ENCODE measurements at places on chromosomes 3 and 15.

GRCh38 chr15:35071106-35071505 is 14.0 kb downstream of the NANOGP8 start:
- DNase-seq: no peak

DNA sequence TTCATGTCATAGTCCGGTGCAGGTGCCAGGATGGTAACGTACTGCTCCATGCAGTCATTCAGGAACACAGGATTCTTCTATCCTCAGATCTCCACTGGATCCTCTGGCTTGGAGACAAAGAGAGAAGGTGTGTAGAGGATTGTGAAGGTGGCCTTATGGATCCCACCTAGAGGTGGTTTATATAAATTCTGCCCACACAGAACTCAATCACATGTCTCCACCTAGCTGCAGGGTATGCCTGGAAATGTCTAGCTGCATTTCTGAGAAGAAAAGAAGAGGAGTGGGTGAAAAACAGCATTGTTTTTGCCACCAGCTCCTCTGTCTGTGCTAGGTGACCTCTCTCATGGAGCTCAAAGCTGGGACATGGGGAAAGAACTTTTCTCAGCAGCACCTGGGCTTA is 478.7 kb downstream of the PDCD6IP start:
- no peak for DNase-seq

DNA sequence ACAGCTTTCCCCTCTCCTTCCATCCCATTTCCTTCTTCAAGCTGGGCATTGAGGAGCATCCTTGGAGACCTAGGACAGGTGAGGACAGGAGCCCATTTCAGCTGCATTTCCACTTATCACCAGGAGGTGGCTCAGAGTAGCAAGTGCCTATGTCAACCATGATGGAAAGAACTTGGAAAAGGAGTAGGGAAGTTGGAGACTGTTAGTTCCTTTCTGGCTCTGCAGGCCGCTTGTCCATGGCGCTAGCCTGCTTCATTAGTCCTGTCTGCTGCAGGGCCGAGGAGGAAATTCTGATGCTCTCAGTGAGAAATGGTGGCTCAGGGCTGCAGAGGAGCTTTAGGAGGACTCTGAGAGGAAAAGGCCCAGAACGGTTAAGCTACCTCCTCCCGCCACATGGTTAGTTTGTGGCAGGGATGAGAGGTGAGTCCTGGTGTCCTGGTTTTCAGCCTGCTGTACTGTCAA is 7.0 kb upstream of the CD276 start:
- DNase-seq: peak; percentile 72

- no peak for DNase-seq
Observed at GRCh38 chr15:58951388-58952007, 18.0 kb upstream of the SLTM start.

GRCh38 chr3:140449413-140450256 is 228.2 kb upstream of the TRIM42 start:
- DNase-seq: no peak

- DNase-seq: no peak
Observed at GRCh38 chr3:23873941-23874340, 42.8 kb downstream of the NKIRAS1 start.

DNA sequence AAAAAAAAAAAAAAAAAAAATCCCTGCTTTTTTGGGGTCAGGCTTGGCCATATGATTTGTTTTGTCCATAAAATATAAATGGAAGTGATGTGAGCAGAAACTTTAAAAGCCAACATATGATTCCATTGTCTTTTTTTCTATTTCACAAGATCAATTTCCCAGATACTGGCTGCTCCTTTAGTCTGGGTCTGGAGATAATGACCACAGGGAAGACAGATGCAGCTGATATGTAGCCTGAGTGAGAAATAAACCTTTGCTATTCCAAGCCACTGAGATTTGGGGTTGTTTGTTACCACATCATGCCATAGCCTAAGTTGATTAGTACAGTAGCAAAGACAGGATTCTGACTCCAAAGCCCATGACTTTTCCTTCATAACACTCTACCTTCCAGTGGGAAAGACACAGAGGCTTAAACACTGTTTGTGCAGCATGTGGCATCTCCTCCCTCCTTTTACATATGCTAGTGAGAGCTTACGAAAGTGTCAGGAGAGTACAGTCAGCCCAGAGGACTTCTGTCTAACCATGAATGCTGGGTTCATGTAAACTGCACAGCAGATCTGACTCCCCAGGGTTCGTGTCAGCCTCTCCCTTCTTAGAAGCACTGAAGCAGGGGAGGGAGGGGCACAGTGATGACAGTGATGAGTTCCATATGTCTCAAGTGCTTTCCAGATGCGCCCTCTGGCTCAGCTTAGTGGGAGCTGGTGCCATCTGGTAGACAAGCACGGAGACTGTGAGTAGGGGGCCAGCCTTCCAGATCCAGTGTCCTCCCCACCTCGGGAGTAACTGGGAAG is 36.7 kb upstream of the SLC7A14 start:
- peak; percentile 43 for DNase-seq

DNA sequence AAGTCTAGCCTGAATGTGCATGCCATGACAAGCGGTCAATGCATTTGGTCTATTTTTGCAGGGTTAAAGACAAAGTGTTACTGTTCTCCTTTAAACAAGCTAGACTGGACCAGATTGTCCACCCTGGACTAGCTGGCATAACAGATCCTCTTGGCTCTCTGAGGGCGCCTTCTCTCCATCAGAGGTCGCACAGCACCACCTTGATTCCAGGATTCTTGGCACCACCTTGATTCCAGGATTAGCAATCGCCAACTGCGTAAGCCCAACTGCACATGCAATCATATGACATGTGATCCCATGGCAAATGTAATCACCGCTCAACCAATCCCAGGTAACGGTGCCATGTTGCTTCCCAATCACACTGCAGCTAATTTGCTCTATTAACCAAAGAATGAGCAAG is 98.6 kb downstream of the OXNAD1 start:
- DNase-seq: no peak

GRCh38 chr3:179174898-179175297 is 26.7 kb downstream of the PIK3CA start:
- no peak for DNase-seq

- DNase-seq: no peak
Observed at GRCh38 chr15:50977162-50977561, 68.7 kb downstream of the AP4E1 start.

DNA sequence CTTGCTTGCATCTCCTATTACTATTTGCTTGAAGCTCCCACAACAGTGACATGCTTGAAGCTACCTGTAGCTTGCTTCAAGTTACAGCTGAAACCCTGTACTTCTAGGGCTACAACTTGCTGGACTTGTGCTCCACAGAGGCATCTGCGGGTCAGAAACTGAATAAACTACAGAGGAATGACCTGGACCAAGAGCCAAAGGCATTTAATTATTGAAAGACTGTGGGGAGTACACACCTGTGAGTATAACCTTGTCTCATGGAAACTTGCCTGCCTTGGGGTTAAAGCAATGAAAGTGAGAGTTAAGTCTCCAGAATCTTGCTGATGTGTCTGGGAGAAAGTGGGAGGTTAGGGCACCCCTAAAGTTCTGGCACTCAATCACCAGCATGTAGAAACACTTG is 69.8 kb downstream of the UMPS start:
- DNase-seq: no peak

DNA sequence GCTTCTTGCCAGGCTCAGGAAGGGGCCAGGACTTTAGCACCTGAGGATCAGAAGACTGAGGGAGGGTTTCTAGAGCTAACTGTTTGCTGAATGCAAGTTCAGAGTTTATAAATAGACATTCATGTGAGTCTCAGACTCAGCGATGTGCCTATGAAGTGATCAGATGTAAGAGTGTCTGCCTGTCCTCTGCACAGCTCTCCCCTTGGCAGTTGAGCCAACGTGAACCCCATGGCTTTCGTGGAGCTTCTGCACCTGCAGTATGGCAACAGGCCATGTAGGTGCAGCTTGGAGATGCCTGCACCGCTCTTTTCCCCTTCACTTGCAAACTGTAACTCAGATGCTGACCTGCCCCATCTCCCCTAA is 141.9 kb downstream of the CHDH start:
- peak; percentile 20 for DNase-seq

DNA sequence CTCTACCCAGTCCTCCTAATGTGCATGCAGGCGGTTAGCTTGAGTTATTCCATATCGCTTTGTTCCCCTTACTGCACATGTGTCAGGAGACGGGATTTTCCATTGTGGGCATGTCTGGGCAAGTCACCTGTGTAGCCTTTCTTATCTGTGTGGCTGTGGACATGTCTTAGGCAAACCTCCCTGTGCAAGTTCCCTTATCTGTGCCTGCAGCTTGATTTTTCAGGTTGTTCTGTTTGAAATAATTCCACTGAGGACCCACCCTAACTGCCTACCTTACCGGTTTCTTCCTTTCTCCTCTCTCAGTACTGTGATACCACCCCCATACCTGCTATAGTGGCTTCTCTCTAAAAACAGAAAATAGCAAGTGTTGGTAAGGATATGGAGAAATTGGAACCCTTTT is 113.6 kb downstream of the NEO1 start:
- no peak for DNase-seq

GRCh38 chr3:42730294-42730693 is 27.7 kb upstream of the HHATL start:
- no peak for DNase-seq

DNA sequence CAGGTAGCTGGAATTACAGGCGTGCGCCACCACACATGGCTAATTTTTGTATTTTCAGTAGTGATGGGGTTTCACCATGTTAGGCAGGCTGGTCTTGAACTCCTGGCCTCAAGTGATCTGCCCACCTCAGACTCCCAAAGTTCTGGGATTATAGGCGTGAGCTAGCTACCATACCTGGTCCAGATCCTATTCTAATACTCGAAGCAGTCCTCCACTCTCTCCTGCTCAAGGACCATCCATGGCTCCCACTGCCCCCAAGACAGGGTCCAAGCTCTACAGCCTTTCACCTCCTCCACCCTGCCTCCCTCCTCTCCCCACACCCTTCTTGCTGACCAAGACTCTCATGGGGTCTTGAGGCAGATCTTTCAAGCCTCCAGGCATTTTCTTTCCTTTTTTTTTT is 12.6 kb upstream of the GRIP2 start:
- no peak for DNase-seq

- no peak for DNase-seq
Observed at GRCh38 chr3:172622156-172622555, 88.7 kb downstream of the NCEH1 start.

GRCh38 chr15:77800305-77800704 is 167.6 kb upstream of the LINGO1 start:
- no peak for DNase-seq

GRCh38 chr3:171286580-171287249 is 173.5 kb downstream of the TNIK start:
- no peak for DNase-seq

GRCh38 chr3:119809249-119810017 is 27.5 kb downstream of the NR1I2 start:
- no peak for DNase-seq

- DNase-seq: no peak
Observed at GRCh38 chr3:133995264-133995663, 34.5 kb downstream of the SLCO2A1 start.

DNA sequence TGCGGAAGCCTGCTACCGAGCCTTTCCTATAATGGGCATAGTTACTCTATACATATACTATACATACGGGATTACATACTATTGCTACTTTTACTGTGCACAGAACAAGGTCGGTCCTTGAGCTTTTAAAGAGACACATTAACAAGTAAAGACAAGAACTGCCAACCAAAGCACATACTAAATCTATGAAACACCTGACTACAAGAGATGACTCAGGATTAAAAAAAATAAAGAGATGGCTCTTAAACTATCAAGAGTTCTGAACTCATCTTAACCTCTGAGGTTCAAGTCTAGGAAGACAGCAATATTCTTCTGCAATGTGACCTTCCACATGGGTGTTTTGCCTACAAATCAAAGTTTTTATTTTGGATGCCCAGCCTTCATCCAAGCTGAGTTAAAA is 106.8 kb downstream of the TNIK start:
- DNase-seq: no peak

DNA sequence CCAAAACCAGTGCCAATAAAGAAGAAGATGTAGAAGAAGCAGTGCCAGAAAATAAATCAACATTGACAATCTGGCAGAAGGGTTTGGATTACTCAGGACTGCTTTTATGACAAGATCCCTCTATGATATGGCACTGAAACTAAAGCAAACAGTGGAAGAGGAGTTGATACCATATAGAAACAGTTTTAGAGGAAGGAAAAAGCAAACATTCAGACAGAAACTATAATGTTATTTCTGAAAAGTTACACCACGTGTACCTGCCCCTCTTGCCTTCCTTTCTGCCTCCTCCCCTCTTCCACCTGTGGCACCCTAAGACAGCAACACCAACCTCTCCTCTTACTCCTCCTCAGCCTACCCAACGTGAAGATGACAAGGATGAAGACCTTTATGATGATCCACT is 63.0 kb downstream of the SFMBT1 start:
- DNase-seq: no peak

DNA sequence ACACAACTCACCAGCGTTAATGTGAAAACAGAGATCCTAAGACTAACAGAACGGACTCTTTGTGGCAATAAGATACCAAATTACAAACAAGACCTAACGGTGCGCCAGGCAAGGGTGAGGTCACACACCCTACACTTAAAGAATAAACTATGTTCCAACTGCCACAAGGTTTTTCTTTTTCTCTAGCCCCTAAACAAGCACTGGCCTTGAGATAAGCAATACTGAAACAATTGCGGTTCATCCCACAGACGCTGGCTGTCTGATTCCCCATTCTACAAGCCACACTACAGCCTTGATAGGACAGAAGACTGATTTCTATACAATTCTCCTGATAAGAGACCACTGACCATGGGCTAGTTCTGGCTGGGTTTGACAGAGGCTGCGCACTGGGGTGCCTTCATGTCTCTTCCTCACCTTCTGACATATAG is 20.5 kb upstream of the LIMD1 start:
- DNase-seq: no peak

DNA sequence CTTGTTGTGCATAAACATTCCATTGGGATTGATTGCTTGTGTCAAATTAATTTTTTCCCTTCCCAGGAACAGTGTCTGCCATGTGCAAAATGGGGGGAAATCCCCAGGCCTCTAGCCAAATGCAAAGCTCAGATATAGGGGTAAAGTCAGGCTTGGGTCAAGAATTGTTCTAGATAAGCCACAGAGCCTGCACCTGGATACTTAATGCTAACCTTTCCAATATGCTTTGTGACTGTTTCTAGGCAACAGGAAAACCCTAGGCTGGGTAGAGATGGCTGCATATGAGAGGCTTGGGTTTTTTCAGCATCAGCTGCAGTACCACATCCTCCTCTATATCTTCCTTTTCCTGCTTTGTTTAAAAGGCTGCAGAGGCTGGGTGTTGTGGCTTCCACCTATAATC is 61.9 kb upstream of the ROPN1 start:
- no peak for DNase-seq

- DNase-seq: no peak
Observed at GRCh38 chr3:107894998-107895397, 195.8 kb downstream of the CD47 start.

DNA sequence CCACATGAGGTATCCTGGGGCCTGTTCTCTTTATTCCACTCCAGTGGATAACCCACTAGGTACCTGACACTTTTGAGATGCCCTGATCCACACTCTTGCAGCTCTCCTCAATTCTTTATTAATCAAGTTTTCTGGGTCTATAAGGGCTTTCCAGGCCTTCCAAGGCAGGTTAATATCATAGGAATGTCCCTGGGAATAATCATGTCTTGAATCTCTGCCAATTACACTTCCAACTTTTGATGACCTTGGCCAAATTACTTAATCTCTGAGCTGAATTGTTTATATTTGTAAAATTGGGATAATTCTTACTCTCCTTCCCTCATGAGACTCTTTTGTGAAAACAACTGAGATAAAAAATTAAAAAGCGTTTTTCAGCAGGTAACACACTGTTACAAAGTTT is 881.7 kb downstream of the MCTP2 start:
- no peak for DNase-seq

- no peak for DNase-seq
Observed at GRCh38 chr3:120452816-120453215, 2.0 kb upstream of the FSTL1 start.

- DNase-seq: no peak
Observed at GRCh38 chr3:68984011-68984530, 29.4 kb downstream of the EOGT start.

Data from ureter (tissue), 1 donor.